ENCODE measurements at places on chromosomes 2 and 18.

DNA sequence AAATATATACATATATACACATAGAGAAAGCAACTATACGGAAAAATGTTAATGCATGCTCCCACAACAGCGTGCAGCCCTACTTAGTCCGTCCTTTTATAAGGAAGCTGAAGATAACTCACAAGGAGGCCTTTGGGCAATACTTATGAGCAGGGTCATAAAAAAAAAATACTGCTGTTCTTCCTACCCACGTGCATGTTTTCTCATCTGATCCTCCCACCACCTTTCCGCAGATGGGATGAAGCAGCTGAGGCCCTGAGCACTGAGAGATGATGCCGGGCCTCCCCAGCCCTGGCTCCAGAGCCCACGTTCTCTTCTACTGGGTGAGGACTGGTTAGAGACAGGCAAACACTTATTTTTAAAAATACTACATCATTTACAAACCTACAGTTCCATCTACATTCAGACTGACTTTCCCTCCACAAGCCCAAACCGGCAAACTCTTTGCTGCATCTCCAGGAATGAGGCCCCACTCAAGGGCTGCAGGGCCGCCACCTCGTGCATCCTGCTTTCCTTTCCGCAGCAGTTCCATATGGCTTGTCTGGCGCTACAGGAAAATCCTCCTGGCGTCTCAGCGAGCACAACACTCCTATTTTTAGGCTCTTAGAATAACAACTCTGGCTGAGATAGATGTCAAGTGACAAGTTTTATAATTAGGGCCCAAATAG is 41.6 kb downstream of the TBC1D8 start:
- no peak for DNase-seq

DNA sequence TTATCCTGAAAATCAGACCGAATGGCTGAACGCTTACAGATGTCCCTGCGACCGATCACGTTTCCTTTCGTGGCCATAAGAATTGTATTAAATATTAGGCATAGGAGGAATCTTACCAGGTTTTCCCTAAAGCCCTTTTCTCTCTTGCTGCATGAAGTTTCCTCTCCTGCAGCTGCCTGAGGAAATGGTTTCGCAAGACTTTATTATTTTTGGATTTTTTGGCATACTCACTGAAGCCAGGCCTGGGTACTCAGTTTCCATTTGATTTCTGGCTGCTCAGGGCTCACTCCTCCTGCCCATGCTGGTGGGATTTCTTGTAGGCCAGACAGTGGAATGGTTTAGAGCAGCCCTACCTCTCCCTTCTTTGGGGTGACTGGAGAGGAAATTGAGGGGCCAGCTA is 114.0 kb downstream of the KLHL29 start:
- no peak for DNase-seq

GRCh38 chr2:140177086-140177485 is 1396.9 kb upstream of the NXPH2 start:
- DNase-seq, result no peak

DNA sequence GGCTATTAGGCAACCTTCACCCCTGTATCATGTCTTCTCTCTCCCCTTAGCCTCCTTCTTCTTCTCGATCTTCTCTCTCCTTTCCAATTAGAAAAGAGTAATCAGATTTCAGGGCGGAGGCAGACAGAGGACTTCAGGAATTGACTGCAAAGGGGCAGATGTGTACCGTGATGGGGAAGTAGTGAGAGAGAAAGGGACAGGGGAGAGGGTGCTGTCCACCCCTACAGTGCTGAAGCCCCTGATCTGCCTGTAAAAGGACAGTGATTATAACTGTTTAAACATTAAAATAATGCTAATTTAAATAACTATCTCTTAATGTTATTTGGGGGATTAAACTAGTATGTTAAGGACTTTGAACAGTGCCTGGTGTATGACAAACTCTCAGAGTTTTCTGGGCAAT is 178.5 kb downstream of the ACTR3 start:
- no peak for DNase-seq

DNA sequence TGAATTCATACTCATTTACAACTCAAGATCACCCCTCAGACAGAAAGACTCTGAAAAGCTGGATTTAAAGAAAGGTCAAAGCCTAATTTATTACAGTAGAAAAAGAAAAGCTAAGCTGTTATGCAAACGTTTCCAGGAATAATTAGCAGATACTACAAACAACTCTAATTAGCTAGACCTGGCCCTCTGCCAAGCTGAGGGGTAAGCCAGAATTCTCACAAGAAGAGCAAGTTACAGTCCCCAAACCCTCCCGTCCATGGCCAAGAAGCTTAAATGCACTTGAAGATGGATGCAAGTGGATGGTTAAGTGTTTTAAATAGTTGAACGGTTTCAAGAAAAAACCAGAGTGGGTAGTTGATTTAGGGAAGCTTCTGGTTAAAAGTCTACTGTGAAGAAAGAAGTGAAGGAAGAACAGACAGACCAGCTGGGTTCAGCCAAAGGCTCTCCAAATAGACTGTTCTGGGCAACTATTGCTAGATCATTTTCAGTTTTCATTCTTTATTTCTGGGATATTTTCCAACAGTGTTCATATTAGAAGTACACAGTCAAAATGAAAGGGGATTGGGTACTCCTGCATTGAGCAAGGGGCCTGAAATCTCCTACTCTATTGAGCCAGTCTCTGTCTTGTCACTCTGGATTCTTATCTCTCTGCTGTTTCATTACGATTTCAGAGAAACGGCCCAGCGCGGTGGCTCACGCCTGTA is 4.8 kb downstream of the LMAN2L start:
- no peak for DNase-seq

GRCh38 chr18:22822024-22822423 is 111.1 kb upstream of the RBBP8 start:
- no peak for DNase-seq

GRCh38 chr2:237662671-237663093 is 35.3 kb downstream of the LRRFIP1 start:
- no peak for DNase-seq

DNA sequence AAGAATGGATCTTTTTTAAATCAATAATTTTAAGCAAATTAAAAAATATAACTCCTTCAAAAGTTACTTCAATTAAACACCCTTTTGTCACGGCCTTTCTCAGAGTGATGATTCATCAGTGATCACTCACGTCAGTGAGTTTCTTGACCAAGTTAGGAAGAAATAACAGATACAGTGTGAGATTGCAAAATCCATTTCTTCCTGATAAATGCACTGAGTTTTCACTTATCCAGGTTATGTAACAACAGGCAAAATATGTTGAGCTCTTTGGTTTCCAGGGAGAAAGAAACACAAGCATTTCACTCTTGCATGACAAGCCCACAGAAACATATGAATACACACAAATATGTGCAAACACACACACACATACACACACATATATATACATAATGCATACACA is 195.9 kb upstream of the CYRIA start:
- no peak for DNase-seq

DNA sequence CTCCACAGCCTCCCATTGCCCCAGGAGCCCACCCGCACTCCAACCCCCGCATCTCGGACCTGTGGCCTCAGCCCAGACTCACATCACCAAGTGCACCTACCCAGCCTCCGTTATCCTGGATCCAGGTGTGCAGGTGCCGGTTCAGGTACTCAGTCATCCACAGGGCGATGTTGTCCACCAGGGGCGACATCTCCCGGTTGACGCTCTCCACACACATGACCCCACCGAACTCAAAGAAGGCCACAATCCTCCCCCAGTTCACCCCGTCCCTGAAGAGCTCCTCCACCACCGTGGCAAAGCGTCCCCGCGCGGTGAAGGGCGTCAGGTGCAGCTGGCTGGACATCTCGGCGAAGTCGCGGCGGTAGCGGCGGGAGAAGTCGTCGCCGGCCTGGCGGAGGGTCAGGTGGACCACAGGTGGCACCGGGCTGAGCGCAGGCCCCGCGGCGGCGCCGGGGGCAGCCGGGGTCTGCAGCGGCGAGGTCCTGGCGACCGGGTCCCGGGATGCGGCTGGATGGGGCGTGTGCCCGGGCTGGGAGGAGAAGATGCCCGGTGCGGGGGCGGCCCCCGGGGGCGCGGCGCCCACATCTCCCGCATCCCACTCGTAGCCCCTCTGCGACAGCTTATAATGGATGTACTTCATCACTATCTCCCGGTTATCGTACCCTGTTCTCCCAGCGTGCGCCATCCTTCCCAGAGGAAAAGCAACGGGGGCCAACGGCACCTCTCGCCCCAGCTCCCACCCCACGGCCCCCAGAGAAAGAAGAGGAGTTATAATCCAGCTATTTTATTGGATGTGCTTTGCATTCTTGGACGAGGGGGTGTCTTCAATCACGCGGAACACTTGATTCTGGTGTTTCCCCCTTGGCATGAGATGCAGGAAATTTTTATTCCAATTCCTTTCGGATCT is 1.3 kb downstream of the BCL2 start:
- DNase-seq, result peak; percentile 84

GRCh38 chr2:19224011-19224410 is 134.4 kb downstream of the OSR1 start:
- no peak for DNase-seq

- DNase-seq, result peak; percentile 15
Observed at GRCh38 chr2:46776687-46777327, 138.8 kb downstream of the MCFD2 start.

DNA sequence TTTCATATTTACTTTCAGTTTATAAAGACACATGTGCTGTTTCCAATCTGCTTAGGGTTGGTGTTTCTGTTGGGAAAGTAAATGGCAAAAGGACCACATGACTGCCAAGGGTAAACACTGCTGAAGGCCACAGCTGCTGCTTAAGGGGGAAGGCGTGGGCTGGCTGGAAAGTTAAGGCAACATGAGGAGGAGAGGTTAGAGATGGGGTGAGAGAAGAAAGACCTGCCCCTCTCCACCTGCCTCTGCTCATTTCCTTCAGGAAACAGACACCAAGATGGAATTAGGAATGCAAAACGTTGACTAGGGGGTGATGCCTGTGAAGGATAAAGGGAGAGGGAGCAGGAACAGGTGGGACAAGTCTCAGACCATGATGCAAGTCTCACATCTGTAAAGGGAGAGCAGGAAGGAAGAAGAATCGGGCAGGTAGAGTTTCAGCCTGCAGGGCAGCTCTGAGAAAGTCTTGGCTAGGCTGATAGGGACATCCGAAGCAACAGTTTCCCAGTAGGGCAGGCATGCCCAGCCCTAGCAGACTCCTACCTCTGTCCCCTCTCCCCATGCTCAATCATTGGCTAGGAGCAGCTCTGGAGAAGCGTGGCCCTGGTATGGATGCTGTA is 86.0 kb downstream of the CDC42EP3 start:
- DNase-seq, result no peak

GRCh38 chr2:209314653-209315052 is 109.2 kb upstream of the MAP2 start:
- DNase-seq, result no peak

DNA sequence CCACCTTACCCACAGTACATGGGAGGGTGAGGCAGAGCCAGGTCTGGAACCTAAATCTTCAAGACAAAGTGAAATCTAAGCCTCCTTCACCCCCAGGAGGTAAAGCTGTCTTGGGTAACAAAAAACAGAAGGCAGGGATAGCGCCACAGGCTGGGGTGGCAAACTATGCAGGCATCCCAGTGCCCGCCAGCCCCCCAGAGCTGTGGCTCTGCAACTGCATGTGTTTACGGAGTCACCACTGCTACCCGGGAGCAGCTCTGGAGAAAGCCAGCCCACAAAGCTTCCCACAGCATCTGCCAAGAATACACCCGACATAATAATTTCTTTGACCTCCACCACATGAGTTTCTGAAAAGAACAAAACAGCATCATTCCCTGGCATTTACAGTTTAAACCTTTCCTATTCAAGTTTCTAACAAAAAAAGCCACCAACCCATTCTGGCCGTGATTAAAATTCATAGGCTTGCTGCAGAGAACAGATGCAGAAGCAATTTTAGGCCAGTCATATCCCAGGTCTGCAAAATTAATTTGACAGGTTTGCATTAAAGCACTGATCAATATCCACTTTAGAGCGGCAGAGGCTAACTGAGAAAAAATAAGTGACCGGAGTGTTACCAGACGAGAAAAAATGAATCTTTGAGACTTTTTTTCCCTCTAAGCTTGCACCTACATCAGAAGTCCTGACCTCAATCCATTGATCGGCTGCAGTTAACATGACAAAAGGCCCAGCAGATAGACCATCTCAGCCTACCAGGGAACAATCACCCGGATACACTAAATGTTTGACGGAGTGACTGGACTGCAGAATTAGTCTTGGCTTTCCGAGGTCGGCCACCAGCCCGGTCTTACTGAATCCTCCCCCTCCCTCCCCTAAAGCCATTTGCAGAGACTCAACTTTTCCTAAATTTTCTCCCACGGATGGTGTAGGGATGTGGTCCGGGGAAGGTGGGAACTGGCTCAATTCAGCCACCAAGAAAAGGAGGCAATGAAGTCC is 309.6 kb upstream of the SKOR2 start:
- no peak for DNase-seq
